ENCODE measurements at places on chromosomes 1 and 21.

GRCh38 chr1:217274927-217275654 is 355.8 kb downstream of the GPATCH2 start:
- DNase-seq, result no peak

DNA sequence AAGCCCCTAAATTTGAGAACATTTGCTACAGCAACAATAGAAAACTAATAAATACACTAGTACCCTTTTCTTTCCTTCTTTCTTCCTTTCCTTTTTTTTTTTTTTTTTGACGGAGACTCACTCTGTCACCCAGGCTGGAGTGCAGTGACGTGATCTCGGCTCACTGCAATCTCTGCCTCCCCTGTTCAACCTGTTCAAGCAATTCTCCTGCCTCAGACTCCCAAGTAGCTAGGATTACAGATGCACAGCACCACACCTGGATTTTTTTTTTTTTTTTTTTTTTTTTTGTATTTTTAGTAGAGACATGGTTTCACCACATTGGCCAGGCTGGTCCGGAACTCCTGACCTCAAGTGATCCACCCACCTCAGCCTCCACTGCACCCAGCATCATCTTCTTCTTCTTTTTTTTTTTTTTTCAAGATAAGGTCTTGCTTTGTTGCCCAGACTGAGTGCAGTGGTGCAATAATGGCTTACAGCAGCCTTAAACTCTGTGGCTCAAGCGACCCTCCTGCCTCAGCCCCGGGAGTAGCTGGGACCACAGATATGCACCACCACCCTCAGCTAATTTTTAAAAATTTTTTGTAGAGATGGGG is 19.6 kb upstream of the CBR3 start:
- DNase-seq, result no peak

DNA sequence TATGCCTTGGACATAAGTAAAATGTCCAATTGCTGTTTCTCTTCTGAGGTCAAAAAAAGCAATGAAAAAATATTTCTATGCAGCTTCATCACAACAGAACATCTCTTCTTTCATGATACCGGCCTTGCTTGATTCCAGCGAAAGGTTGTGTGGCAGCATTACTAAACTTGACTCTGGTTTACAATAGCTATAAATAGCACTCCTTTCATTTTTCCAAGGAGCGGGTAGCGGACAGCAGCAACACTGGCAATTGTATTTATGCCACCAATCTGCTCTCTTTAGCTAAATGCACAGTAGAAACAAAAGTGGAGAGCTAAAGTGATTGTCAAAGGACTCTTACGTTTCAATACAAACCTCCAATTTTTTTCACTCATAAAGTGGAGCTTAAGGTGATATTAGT is 7.5 kb upstream of the DAB1 start:
- DNase-seq, result no peak

- no peak for DNase-seq
These were observed 135.7 kb upstream of the TIAM1 start for GRCh38 chr21:31479714-31480113.

- no peak for DNase-seq
These were observed 44.1 kb upstream of the ARHGEF16 start for GRCh38 chr1:3410142-3410925.

GRCh38 chr1:109933856-109934711 is 23.4 kb downstream of the CSF1 start:
- peak; percentile 37 for DNase-seq

DNA sequence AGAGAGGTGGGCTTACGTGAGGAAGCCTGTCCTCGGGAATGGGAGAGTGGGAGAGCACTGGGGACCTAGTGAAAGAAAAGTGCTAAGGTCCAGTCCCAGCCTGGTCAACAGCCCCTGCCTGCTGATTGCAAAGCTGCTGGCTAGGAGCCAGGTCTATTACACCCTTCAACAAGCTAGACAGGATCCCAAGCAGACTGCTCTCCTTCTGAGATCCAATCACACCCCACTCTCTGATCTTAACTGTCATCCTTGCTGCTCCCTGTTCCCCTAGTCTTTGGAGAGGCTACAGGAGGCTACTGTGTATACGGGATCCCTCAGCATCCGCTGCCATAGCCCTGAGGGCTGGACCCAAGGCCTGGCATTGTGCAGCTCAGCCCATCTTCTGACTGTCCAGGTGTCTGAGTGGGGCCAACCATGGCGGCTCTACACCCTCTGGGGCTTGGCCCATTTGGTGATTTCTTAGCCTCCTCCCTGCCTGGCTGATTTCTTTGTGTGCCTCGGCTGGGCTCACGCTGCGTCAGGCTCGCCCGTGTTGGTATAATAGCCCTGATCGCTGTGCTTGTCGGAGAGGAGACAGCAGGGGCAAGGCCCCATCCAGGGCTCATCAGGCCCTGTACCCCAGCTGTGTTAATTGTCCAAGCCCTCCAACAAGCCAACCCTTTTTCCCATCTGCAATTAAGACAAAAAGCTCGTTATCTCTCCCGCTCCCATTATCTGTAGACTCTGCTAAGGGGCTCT is 43.9 kb downstream of the NAV1 start:
- no peak for DNase-seq

DNA sequence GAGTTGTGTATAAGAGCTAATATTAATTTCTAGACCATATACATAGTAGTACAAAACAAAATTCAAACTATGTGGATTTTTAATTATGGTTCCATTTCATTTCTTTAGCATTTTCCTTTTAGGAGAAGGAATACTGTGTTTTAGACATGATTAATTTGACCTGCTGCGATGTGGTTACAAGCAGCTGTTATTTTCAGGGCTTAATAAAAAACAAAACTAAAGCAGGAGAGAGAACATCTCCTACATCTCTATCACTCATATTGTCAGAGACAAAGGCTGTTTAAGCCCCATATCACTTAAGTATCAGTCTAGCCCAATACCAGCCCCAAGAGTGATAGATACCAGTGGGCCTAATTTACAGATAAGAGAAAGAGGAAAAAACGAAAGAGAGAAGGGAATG is 47.6 kb downstream of the ILDR2 start:
- DNase-seq, result no peak

DNA sequence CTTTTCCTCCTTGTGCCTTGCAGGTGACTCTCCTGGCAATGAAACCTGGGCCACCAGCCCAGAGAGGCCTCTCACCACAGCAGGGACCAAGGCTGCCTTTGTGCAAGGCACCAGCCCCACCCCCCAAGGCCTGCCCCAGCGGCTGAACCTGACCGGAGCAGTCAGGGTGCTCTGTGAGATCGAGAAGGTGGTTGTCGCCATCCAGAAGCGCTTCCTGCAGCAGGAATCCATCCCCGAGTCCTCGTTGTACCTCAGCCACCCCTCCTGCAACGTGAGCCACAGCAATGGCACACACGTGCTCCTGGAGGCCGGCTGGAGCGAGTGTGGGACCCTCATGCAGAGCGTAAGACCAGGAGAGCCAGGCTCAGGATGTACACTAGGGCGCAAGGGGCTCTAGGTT is 51.7 kb downstream of the UMODL1 start:
- no peak for DNase-seq

GRCh38 chr1:60916906-60917305 is 165.5 kb upstream of the NFIA start:
- no peak for DNase-seq

- DNase-seq, result no peak
These were observed 2.6 kb downstream of the TEDDM1 start for GRCh38 chr1:182397653-182398393.

- no peak for DNase-seq
These were observed 22.3 kb upstream of the ZZZ3 start for GRCh38 chr1:77704736-77705135.

DNA sequence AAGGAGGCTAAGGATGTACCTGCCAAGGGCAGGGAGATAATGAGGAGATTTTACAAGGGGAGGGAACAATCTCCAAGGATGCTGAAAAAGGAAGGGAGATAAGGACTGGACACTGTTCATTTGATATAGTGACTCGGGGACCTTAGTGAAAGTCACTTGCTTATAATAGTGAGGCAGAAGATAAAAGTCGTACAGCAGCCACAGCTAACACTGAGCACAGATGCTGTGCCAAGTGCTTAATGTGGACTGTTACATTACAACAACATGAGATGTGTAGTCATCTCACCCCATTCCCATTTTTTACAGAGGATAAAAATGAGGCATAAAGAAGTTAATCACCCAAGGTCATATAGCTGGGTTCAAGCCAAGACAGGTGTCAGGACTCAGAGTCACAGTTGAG is 181.9 kb downstream of the FGGY start:
- no peak for DNase-seq

DNA sequence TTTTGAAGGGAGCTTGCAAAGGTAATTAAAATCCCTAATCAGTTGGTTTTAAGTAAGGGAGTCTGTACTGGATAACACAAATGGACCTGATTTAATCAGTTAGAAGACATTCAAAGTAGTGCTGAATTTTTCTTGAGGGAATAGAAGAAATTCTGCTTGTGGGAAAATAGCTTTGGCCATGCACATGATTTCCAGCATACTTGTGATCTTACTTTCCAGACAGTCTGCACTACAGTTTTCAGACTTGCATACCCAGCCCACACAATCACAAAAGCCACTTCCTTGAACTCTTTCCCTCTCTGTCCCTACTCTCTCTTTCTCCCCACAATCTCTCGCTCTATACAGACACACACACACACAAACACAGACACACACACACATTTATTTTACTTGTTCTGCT is 852.1 kb downstream of the PLA2G4A start:
- no peak for DNase-seq

GRCh38 chr1:95197616-95198252 is 36.3 kb upstream of the RWDD3 start:
- DNase-seq, result no peak

- no peak for DNase-seq
These were observed 112.5 kb downstream of the MATN1 start for GRCh38 chr1:30610917-30611316.

GRCh38 chr1:15876357-15877055 is 29.0 kb downstream of the SPEN start:
- DNase-seq, result no peak

GRCh38 chr1:22031214-22031962 is 21.1 kb upstream of the CDC42 start:
- DNase-seq, result peak; percentile 32

GRCh38 chr1:116455509-116455908 is 82.5 kb downstream of the ATP1A1 start:
- DNase-seq, result no peak

DNA sequence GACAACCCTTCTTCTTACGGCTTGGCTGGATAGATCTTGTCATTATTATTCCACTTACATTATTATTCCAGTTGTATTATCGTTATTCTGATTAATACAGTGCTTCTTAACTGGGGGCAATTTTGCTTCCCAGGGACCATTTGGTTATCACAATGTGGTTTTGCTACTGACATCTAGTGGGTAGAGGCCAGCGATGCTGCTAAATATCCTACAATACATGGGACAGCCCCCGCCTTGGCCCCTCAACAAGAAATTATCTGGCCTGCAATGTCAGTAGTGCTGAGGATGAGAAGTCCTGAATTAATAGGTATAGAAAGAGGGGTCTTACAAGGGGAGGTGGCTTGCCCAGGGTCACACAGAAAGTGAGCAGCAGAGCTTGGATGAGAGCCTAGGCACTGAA is 105.6 kb downstream of the PTPRU start:
- DNase-seq, result no peak

DNA sequence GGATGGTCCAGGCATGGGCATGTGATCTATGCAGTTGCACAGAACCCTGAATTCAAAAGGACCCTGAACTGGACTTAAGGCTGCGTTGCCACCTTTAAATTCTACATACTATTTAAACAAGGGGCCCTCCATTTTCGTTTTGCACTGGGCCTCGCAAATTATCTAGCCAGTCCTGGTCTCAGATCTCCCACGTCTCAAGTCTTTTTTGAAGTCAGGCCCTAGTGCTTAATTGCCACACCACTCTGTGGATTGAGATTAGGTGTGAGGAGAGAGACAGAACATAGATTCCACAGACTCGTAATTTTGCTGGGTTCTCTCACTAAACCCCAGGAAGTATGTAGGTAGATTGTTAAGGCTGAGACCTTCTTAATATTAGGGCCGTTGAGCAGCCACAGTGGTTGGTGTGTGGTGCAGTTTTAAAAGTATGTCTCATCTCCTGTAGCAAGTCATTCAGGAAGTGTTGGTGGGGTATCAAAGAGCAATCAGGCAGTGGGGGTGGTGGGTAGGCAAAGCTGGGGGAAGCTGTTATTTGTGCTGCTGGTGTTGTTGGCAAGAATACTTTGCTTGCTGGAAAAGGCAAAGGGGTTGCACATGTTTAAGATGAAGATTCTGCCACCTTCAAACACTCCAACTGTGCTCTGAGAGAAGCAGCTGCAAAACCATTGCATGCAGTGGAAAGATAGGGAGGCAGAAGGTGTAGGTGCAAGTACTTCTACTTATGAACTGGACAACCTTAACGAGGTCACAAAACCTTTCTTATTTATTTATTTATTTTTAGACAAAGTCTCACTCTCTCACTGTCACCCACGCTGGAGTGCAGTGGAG is 11.2 kb downstream of the CD84 start:
- peak; percentile 85 for DNase-seq

GRCh38 chr1:206739411-206740076 is 31.0 kb upstream of the IL19 start:
- DNase-seq, result peak; percentile 87

DNA sequence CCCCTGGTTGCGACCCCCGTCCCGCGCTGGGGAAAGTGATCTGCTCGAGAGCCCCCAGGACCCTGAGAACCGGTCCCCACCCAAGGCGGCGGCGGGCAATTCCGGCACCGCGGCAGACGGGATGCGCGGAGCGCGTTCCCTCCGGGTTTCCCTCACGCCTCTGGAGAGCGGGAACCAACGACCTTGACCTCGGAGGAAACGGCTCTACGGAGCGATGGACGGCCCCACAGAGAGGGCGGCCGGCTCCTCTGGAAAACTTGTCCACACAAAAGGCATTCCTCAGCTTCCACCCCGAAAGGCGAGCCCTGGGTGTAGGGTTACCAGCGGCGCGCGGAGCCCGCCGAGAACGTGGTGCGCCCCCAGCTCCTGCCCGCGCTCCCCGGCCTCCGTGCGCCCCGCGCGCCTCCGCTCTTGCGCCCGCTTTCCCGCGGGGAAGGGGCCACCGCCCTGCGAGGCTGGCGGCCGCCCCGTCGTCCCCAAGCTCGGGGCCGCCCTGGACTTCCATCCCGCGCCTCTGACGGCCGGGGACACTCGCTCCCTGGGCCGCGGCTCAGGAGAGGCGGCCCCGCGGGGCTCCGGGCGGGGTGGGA is 391 bp upstream of the KIAA1614 start:
- DNase-seq, result no peak

- peak; percentile 83 for DNase-seq
These were observed 556.8 kb downstream of the PTPRU start for GRCh38 chr1:29793101-29793546.

DNA sequence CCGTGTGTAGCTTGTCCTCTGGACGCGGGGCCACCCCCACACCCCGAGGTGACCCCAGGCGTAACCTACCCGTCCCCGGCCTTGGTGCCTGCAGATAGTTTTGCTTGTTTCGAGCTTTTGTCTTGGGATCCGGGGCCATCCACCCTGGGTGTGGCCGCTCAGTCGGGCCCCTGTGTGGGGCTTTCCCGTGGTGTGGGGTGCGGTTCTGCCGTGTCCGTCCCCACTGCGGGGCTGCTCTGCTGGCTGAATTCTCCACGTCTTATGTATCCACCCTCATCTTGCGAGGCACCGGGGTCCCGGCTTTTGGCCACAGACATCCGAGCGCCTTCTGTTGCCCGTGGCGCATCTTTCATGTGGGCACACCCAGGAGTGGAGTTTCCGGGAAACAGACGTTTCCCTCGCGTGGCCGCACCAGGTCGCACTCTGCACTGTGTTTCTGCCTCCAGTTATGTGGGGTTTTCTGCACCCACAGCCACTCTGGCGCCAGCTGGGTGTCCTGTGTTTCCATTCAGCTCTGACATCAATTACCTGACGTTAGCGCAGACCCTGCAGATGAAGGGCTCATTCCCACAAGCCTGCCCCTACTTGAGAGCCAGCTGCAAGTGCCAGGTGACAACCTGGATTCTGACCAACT is 64.9 kb downstream of the PRKCZ start:
- DNase-seq, result no peak

- no peak for DNase-seq
These were observed 55.4 kb downstream of the RUNX3 start for GRCh38 chr1:24874611-24875234.

Data from activated CD4-positive, alpha-beta T cell treated with anti-CD3 and anti-CD28 coated beads, Interleukin-2, amount 50 U/mL, for 16 hours (primary cell).